ENCODE measurements at places on chromosomes 7 and 10. TPM values are rescaled to one million over a fixed set of nuclear protein-coding genes. Genes with fewer than 3 reads are reported as not detected.

- peak; percentile 64 for DNase-seq
Observed at GRCh38 chr7:127650847-127651555, 993 bp upstream of the SND1 start.

ALOX5 gene
- not detected for total RNA-seq

GRCh38 chr7:47953822-47954221 lies 5.6 kb upstream of the PKD1L1 start:
- no peak for DNase-seq

DNA sequence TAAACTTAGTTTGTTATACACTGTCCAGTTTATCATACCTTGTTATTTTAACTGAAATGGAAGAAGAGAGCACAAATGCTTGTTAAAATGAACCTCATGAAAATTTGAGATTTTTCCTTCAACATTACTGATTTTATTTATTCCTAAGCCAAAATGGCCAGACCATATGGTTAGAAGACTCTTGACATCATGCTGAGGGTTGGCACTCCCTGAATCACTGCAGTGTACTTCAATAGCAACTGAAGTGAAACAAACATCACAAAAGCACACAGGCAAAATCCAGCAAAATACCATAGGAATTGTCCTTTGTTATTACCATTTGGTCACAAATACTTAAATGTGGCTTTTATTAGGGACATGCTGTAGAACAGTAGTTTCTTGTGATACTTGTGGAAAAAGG lies 347.8 kb downstream of the NXPH1 start:
- DNase-seq, result no peak

DNA sequence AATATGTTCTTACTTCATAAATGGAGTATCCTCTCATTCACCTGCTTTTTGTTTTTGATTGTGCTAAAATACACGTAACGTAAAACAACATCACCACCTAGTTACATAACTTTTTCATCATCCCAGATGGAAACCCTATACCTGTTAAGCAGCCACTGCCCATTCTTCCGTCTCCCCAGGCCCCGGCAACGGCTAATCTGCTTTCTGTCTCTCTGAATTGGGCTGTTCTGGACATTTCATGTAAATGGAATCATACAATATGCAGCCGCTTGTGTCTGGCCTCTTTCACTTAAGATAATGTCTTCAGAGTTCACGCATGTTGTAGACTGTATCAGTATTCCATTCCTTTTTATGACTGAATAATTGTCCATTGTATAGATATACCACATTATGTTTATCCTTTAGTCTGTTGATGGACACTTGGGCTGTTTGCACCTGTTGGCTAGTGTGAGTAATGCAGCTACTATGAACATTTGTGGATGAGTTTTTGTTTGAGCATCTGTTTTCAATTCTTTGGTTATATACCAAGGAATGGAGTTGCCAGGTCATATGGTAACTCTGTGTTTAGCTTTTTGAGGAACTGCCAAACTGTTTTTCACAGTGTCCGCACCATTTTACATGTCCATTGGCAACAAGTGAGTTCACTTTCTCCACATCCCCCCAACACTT lies 14.1 kb upstream of the SUN1 start:
- DNase-seq, result peak; percentile 47

HYCC1 gene
- 27.7 TPM for total RNA-seq

ETV1 gene
- 5.0 TPM for total RNA-seq

GRCh38 chr10:22719406-22720042 lies 5.1 kb upstream of the PIP4K2A start:
- no peak for DNase-seq

STMP1 gene
- total RNA-seq, result 4.6 TPM

DNA sequence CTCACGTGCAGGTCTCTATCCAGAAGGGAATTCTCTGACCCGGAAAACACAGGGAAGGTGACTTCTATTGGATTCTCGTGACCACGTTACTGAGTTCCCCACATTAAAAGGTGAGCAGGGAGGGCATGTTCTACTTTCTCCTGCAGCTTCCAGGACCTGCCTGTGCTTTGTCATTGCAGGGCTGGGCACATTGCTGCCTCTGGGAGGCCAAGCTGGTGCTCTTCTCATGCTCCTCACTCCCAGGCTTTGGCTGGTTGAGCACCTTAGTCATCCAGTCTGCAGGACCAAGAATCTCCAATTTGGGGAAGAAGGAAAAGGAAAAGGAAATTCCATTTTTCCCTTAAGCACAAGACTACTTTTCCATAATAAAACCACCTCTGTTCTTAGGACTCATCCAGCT lies 86.5 kb upstream of the TMEM72 start:
- no peak for DNase-seq

DNA sequence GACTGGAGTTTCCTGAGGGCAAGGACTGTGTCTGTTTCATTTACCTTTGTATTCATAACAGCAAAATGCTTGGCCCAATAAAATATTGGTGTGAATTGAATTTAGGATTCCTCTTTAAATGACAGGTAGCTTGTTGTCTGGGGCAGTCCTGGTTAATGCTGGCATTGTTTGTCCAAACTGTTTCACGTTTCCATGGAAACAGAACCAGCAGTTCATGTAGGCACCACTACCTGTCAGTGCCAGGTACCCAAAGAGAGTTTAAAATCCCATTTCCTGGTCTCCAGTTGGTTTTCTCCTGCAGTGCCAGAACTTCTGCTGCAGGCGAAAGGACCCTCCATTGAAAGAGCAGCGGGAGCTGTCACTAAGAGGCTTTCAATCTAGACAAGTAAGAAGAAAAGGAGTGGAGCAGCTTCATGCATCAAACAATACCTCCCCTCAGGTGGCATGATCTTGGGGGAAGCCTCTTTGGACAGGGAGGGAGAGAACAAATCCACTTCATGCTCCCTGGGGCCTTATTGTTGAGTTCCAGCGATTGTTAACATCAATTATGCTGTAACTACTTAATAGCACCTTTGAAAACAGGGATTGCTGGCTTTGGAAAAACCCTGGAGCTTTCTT lies 109.6 kb downstream of the KIF20B start:
- no peak for DNase-seq

DNA sequence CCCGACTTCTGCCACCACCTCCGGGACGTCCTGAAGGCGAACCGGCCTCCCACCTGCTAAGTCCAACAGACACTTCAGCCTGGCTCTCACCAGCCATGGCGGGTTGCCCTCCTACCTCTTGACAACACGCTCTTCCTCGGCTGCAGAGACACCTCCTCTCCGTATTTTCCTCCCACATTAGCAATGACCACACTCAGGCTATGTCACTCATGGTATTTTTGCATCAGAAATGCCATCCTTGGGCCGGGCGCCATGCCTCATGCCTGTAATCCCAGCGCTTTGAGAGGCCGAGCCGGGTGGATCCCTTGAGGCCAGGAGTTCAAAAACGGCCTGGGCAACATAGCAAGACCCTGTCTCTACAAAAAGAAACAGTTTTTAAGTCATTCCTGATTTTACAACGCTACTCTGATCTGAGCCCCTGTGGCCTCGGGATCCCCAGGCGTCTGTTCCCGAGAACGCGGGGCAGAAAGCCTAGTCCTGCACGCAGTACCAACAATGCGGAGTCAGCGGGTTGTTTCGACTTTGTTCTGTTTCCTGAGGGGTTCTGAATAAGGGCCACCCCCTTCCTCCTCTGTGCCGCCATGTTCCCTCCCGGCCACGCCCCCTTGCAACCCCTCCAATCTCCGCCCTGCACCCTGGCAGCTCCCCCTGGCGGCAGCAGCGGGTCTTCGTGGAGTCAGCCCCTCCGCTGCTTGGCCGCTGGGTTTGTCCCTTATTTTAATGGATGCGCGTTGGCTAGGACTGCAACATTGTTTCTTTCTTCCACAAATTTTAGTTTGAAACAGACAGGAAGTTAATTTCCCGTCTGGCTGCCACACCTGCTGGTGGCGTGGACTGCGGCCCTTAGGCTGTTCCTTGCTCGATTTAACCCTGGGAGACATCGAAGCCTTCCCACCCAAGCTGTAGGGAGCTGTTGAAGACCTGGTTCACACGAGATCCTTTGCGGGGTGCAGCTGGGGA lies 9.7 kb upstream of the ZFAND2A start:
- peak; percentile 88 for DNase-seq

DNA sequence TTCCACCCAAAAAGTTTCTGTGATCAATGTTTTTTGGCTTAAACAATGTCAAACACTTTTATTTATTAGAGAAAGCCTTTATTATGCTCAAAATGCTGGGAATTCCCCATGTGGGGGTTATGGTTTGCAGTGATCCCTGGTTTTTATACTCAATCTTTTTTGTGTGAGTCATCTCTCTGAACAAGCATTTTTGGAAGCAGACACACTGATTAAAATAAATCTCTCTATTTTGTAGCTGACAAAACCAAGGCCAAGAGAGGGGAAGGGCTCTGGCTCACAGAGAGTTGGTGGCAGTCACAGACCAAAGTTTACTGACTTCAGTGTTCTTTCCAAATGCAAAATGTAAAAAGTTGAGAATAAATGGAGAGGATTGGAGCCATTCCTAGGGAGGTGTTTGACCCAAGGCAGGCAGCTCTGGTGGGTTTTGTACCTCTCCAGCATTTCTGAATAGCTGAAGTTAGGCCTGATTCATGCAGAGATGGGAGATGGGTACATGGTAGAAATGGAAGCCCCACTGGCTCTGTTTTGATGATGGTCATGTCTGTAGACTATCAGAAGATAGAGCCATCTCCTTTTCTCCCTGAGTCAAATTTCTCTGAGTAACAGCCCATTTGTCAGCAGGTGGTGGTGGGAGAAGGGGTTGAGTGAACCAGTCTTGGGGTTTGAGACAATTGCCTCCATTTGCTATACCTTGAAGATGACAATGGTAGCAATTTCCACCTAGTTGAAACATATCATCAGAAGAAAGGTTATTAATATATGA lies 45.4 kb upstream of the NAMPT start:
- DNase-seq, result peak; percentile 66

DNA sequence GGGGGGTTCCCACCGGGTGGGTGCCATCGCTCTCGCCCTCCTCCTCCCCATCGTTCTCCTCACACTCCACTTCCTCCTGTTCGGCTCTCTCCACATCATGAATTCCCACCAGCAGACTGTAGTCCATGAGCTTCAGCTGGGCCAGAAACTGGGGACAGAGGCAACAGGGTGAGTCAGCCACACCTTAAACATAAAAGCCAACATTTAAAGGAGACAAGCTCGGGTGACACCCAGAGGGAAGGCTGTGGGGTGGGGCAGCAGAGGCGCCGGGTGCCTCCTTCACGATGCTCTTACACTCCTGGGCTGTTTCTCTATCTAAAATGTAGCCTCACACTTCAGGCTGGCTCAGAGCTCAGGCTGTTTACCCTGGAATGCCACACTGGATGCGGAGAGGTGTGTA lies 172.5 kb downstream of the PIP4K2A start:
- no peak for DNase-seq

- no peak for DNase-seq
Observed at GRCh38 chr10:102358712-102359382, 36.7 kb upstream of the NFKB2 start.

GRCh38 chr7:129225206-129225930 lies 538 bp downstream of the AHCYL2 start:
- DNase-seq, result peak; percentile 45

FEZF1 gene
- not detected for total RNA-seq

- peak; percentile 69 for DNase-seq
Observed at GRCh38 chr10:77846718-77847311, 79.7 kb downstream of the DLG5 start.

- peak; percentile 57 for DNase-seq
Observed at GRCh38 chr7:79272066-79272669, 181.3 kb downstream of the MAGI2 start.

DNA sequence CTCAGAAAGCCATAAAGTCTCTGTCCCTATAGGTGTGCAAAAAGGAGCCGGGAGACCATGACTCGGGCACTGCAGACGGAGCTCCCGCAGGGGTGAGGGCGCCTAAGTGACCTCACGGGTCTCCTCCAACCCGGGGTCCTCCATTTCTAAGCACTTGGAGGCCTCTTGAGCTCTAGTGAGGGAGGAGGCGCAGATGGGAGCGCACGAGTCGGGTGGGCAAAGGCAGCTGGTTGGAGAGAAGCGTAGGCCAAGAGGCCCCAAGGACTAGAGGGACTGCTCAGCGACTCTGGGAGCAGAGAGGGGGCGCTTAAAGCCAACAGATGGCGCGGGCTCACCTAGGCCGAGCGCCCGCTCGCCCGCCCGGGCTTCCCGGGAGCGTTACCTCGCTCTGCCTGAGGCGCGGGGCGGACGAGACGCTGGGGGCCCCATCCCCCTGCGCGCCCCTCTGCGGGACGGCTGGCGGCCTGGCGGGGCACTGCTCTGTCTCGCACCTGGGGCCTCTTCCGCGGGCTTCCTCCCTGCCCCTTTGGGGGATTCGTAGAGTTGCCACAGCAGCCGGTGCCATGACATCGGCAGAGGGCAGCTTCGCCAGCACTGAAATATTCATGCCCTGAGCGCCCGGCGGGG lies 523 bp upstream of the CDH23 start:
- DNase-seq, result no peak

DNA sequence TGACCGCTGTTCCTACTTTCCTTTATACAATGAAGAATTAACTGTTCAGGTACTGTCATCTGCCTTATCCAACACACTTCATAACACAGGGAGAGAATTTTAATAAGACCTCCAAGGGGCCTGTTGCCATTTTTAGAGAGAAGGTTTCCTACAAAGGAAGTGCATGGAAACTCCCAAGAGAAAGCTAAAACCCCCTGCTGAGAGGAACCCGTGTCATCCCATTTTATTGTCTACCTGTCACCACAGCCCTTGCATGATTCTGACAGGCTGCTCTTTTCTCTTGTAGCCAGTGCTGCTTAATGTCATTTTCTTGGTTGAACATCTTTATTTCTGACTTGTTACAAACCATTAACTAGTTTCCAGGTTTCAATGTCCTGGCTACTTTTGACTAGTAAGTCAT lies 98.4 kb downstream of the SNX10 start:
- DNase-seq, result no peak

DNA sequence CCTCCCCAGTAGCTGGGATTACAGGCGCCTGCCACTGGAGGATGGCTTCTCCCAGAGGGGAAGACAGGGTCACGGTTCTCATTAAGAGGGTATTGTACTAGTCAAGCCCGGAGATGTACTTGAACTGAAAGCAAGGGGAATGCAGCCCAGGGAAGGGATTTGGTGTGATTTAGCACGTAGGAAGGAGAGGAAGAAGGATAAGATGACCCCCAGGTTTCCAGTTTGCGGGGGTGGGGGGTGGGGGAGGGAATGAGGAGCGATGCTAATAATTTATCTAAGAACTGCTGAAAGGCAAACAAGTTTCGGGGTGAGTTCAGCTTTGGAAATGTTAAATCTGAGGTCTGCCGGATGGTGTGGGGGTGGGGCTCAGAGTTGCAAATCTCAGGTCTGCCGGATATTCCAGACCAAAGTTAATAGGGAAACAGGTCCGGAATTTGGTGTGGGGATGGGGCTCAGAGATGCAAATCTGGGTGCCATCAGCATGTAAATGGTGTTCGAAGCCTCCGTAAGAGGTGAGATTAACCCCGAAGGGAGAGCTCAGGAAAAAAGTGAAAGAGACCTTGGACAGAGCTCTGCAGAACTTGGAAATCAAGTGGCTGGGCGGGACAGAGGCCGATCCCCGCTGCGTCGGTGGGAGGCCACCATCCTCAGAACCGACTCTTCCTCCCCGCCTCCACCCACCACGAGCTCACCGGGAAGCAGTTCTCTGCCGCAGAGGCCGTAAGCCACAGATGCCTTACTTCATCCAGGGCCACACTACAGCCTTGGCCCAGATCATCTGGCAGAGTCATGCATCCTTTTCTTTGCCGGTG lies 1.6 kb upstream of the SEPHS1 start:
- DNase-seq, result peak; percentile 59

GRCh38 chr7:135109562-135109961 lies 38.3 kb upstream of the TMEM140 start:
- DNase-seq, result no peak

- DNase-seq, result no peak
Observed at GRCh38 chr10:13475124-13475523, 53.7 kb downstream of the BEND7 start.

NUDT13 gene
- total RNA-seq, result 1.7 TPM

MACC1 gene
- under 0.01 TPM for total RNA-seq
